Fibroblast of villous mesenchyme (primary cell): ENCODE measurements at places on chromosomes 6 and 20.

DNA sequence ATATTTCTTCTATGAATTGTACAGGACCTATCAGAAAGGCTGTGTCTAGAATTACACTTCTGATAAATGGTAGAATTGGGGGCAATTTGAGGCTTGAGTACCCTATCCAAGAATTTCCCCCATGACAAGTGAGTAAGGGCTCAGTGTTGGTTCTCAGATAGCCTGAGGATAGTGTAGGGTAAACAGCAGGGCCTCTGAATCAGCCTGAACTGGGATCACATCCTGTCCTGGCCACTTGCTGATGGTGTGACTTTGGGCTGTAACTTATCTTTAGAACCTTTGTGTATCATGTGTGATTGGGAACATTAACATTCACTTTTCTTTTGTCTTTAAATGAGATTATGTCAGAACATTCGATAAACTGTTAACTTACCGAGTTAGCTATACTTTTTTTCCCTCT lies 151.0 kb downstream of the CLIC5 start:
- DNase-seq = no peak

DNA sequence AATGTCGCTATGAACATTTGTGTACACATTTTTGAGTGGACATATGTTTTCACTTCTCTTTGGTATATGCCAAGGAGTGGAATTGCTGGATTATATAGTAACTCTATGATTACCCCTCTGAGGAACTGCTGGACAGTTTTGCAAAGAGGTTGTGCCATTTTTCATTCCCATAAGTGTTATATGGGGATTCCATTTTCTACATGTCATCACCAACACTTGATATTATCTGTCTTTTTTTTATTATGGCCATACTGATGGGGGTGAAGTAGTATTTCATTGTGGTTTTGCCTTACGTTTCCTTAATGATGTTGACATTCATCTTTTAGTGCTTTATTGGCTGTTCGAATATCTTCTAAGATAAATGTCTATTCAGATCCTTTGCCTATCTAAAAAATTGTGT lies 171.8 kb upstream of the LAMA2 start:
- DNase-seq = no peak

- DNase-seq = no peak
Measured at GRCh38 chr6:3108746-3109414, 9.6 kb upstream of the BPHL start.

DNA sequence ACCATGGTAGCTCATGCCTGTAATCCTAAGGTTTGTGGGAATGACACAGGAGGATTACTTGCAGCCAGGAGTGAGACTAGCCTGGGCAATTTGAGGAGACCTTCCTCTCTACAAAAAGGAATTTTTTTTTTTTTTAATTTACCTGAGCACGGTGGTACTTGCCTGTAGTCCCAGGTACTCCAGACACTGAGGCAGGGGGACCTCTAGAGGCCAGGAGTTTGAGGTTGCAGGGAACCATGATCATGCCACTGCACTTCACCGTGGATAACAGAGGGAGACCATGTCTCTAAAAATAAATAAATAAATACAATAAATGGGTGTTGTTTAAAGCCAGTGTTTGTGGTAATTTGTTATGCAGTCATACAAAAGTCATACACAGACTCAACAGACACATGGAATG lies 2.4 kb upstream of the HLA-F start:
- no peak for DNase-seq

DNA sequence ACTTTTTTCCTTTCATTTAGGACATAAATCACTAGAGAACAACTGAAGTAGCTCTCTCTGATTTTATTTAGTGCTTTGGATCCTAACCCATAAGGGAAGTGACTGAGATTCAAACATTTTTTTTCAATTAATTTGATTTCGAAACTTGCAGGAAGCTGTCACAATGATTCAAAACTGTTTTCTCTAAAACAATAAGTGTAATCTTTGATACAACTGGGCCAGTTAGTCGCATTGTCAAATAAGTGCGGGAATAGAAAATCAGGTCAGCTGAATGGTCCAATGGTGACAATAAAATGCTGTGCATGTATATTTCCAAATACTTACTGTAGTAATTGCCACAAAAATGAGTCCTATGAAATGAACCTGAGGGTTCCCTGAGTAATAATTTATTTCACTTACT lies 930.8 kb downstream of the TFAP2A start:
- DNase-seq = no peak

GRCh38 chr6:138555421-138555988 lies 56.2 kb upstream of the NHSL1 start:
- peak; percentile 14 for DNase-seq

GRCh38 chr20:41078329-41078728 lies 49.7 kb downstream of the TOP1 start:
- peak; percentile 75 for DNase-seq

DNA sequence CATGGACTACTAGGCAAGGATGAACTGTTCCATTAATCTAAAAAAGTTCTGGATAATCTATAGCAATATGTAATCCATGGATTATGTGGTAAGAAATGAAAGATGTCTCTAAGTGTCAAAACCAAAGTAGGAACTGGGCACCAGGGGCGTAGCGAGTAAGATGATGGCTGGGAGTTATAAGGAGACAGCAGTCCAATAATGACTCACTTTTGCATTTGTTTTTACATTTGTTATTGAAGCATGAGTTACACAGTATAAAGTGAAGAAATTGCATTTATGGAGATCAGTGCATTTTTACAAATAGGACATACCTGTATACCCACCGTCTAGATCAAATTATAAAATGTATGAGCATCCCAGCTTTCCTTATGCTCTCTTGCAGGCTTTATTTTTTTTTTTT lies 878.5 kb upstream of the MAP3K7 start:
- no peak for DNase-seq

GRCh38 chr6:26158581-26159356 lies 71.5 kb downstream of the HFE start:
- peak; percentile 79 for DNase-seq
